ENCODE measurements at places on chromosomes 12 and 14. TPM values are rescaled to one million over a fixed set of nuclear protein-coding genes. Genes with fewer than 3 reads are reported as not detected.

TMEM253 gene
- total RNA-seq = 1.1 TPM

AICDA gene
- total RNA-seq = 1.3 TPM

GTF2A1 gene
- 18.3 TPM for total RNA-seq

GALNT16 gene
- total RNA-seq = 15.0 TPM

REC8 gene
- 27.3 TPM for total RNA-seq

LHX5 gene
- total RNA-seq = not detected

DNA sequence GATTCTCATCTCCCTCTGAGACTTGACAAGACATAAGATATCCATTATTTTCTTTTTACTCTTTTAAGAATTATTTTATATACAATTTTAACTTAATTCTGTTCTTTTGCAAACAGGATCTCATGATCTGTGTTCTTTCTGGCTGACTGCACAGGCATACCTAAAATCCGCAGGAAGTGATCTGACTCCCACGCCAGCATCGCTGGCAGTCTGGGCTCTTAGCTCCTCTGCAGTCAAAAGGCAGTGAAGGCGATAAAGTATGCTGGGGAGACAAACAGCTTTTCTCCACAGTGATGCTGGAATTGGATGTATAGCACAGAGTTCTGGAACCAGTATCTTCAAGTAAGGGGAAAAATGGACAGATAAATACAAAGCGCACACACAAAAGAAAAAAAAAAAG is 52.4 kb downstream of the DICER1 start:
- ATAC-seq = no peak

GRCh38 chr12:112685321-112685720 is 106.2 kb upstream of the RPH3A start:
- ATAC-seq = no peak

DNA sequence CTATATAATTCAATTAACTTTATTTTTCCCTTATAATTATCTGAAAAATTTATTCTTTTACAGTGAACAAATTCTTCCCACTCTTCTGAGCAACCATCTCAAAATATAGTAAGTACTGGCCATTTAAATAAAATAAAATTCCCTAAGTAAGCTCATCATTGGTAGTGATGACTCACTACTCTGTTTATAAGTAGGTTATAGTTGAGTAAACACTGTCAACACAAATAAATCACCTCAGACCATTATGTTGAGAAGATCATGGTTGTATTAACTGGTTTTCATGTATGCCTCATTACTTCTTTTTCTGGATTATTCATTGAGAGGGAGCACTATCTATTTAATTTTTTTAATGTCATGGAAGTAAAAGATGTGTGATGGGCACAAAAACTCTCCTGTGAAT is 220.5 kb downstream of the SEC23A start:
- ATAC-seq = no peak

- ATAC-seq = no peak
Measured at GRCh38 chr12:96988919-96989318, 81.9 kb downstream of the NEDD1 start.

DNA sequence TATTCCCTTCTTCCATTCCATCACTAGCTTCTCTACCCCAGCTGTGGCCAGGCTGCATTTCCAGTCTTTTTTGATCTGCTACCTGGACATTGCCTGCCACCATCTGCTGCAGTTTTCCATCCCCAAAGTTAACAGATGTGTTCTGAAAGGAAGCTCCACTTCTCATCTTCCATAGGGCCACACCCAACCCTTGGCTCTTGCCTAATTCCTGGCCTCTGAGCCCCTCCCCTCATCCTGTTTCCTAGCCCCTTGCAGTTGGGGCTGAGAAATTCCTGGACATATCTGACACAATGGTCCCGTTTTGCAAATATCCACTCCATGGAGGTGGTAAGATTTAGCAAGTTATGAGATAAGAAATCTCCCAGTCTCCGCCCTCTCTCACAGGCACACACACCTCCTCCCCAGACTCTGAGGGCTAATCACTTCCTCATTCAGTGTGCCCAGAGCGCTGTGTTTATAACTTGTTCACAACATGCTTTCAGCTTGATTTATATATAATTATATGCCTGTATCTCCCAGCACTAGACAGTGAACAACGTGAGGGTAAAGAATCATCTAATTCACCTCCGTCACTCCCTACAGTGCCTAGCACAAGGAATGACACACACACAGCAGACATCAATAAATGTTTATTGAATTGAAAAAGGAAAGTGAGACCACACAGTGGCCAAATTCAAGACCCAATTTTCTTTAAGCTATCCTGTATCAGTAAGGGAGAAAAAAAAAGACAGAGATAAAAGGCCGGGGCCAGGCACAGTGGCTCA is 13.4 kb downstream of the SMUG1 start:
- ATAC-seq = peak; percentile 21

DNA sequence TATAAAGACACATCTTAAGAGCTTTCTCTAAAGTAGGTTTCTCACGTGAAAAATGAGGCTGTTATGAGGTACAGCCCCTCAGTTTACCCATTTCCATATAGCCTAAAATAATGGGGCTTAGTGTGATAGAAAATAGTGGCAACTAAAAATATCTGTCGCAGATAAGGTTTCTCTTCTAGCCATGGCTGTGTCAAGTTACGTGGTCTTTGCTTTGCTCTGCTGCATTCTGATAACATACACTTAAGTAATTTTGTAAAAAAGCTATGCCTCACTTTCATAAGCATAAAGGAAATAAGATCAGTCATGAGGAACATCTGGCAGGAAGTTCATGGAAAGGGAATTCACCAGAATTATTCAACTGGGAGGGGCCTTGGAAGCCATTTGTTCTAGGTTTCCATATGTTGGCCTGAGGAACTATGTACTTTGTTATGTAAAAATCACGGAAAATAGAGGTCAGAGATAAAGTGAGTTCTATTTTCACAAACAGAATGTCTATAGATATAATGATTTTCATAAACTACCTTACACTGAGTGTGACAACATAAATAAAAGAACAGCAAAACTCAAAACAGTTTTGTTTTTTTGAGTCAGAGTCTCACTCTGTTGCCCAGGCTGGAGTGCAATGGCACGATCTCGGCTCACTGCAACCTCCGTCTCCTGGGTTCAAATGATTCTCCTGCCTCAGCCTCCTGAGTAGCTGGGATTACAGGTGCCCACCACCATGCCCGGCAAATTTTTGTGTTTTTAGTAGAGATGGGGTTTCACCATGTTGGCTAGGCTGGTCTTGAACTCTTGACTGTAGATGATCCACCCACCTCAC is 195.6 kb upstream of the KRR1 start:
- peak; percentile 45 for ATAC-seq

DNA sequence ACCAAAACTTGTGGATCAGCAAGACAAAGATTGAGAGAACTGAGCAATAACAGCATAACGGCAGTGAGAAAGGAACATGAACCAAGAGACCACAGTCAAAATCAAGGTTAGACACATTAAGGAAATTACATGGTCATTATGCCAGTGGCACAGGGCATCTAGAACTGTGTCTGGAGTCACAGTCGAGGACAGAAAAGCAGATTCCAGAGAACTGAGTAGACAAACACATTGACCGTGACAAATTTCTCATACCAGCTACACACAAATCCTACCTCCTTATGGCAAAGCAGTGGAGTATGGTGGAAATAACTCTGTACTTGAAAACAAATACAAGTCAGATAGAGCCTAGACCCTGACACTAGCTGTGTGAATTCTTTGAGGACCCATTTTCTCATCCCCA is 367.3 kb downstream of the DUSP6 start:
- ATAC-seq = no peak

- no peak for ATAC-seq
Measured at GRCh38 chr12:91178781-91179180, 3.8 kb downstream of the DCN start.

DNA sequence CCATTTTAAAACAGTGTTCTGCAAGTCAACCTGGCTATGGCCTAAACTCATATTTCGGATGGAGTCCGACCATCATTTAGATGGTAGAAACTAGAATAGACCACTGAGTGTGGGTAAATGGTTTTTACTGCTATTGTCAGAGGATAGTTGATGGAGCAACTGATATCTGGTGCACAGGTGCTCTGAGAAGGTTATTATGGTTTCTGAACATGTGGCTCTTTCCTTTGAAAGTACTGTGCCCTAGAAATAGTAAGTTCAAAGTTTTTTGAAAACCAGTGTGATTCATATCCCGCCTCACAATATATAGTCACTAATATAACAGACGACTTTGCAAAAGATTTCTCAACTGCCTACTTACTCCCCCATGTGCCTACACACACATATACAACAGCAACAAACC is 64.4 kb upstream of the BTG1 start:
- ATAC-seq = no peak

- ATAC-seq = no peak
Measured at GRCh38 chr12:72549184-72549583, 277.0 kb downstream of the TRHDE start.

- ATAC-seq = no peak
Measured at GRCh38 chr12:2581293-2582045, 213.3 kb upstream of the FKBP4 start.
